ENCODE measurements at places on chromosomes 13 and 19. TPM values are rescaled to one million over a fixed set of nuclear protein-coding genes. Genes with fewer than 3 reads are reported as not detected.

DNA sequence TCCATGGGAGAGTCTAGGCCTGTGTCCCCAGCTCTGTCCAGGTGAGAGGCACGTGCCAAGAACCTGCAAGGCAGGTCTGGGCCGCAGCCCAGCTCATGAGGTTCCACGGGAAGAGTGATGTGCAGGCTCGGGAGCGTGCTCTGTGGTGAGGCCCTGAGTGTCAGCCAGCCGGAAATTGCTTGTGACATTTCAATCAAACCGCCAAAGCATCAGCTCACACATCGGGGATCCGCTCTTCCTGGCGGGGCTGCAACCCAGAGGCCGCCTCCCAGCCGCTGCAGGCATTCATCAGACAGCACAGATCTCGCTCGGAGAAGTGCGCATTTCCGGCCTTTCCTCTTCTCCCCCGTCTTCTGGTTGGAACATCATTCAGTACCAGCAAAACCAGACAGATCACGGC, 109.3 kb downstream of the KDM4B start:
- H3K4me3 ChIP-seq = no peak overlapping the region
- H3K27me3 ChIP-seq = no peaks in the 10 kb centered on the region
- no peak overlapping the region for H3K27ac ChIP-seq
- no peak for DNase-seq

- peaks cover 4% of the 10 kb centered on the region for H3K4me1 ChIP-seq
- H3K36me3 ChIP-seq = no peaks in the 10 kb centered on the region
- no peak overlapping the region for H3K27ac ChIP-seq
- DNase-seq = no peak
- no peak overlapping the region for H3K4me3 ChIP-seq
Measured at GRCh38 chr13:90447734-90448101, 899.8 kb upstream of the MIR17HG start.

DNA sequence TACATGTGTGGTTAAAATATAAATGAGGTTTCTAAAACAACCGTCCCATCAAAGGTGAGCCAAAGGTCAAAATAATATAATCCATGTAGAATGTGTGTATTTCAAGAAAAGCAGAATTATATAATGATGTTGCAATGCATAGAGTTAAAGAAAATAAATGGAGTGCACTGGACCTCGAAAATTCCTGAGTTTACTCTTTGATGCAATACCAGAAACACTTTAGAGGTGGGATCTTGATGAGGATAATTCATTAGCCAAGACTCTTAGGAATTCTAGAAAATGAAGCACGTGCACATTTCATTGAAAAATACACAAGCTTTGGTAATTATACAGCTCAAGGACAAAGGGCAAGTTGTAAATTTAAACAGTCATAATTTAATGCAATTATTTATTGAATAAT, 508.9 kb upstream of the ARGLU1 start:
- no peak overlapping the region for H3K27ac ChIP-seq
- H3K27me3 ChIP-seq = no peaks in the 10 kb centered on the region
- no peak overlapping the region for H3K4me3 ChIP-seq

- H3K36me3 ChIP-seq = peaks cover 13% of the 10 kb centered on the region
- H3K27me3 ChIP-seq = peaks cover 7% of the 10 kb centered on the region
- H3K4me3 ChIP-seq = peak overlapping the region; percentile 71
- H3K27ac ChIP-seq = peak overlapping the region; percentile 67
- DNase-seq = peak; percentile 85
Measured at GRCh38 chr19:45607071-45608029, 5.3 kb upstream of the GPR4 start.

DNA sequence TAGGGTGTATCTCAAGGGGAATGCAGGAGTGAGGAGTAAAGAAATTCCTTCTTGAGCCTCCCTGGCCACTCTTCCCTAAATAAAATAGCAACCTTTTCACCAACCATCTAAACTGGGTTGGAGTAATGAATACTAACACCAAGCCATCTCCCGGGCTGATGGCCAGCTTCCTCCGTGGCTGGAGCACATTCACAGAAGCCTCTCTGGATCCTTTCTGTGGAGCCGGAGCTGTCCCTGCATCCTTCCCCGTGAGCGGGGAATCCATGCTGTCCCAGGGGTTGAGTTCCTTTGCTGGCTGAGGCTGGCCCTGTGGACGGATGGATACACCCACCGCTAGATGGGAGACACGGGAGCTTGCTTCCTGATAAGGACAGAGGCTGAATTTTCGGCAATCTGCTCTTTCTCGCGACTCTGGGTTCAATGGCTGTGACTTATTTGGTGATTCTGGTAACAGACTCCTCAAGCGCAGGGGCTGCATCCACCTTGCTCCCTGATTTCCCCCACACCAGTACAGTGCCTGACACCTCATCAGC, 370.3 kb downstream of the ZNF536 start:
- H3K27me3 ChIP-seq = peaks cover 4% of the 10 kb centered on the region
- peaks cover 2% of the 10 kb centered on the region for H3K4me1 ChIP-seq
- no peak for DNase-seq
- no peak overlapping the region for H3K4me3 ChIP-seq

DNA sequence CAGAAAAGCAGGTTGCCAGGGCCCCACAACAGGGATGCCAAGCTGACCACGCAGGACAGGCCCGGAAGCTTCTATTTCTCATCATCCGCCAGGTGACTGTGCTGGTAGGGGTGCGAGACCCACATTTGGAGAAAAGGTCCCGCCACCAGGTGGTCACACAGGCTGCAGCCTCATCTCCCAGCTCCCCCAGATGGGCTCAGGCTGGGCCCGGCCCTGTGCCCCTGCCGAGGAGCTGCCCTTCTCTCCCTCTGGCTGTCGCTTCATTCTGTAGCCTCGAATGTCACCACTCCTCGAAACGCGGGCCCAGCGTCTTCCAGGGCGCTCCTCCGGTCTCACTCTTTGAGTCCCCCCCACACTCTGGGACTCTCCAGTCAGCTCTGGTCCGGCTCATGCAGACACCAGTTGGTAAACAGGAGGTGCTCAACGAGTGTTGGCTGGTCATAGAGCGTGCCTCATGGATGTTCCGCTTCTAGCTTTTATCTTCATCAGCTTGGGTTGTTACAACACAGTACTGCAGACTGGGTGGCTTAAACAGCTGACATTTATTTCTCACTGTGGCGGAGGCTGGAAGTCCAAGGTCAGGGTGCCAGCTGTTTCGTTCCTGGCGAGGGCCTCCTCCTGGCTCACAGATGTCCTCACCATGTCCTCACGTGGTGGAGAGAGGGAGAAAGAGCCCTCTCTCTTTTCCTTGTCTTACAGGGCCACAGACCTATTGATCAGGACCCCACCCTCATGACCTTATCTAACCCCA, 87.1 kb downstream of the TEX29 start:
- H3K36me3 ChIP-seq = no peaks in the 10 kb centered on the region
- H3K27ac ChIP-seq = no peak overlapping the region
- DNase-seq = no peak
- H3K27me3 ChIP-seq = no peaks in the 10 kb centered on the region

- no peak overlapping the region for H3K4me3 ChIP-seq
- H3K27ac ChIP-seq = no peak overlapping the region
- DNase-seq = no peak
- peaks cover 1% of the 10 kb centered on the region for H3K27me3 ChIP-seq
- H3K36me3 ChIP-seq = no peaks in the 10 kb centered on the region
Measured at GRCh38 chr13:74273581-74273980, 139.4 kb upstream of the KLF12 start.

- DNase-seq = peak; percentile 58
- no peak overlapping the region for H3K4me3 ChIP-seq
- H3K27me3 ChIP-seq = peaks cover 2% of the 10 kb centered on the region
- no peak overlapping the region for H3K27ac ChIP-seq
Measured at GRCh38 chr19:51777570-51778462, 16.8 kb downstream of the FPR2 start.

GRCh38 chr19:23403581-23404324, 8.5 kb upstream of the ZNF91 start:
- H3K36me3 ChIP-seq = peaks cover 15% of the 10 kb centered on the region
- no peaks in the 10 kb centered on the region for H3K4me1 ChIP-seq
- peaks cover 3% of the 10 kb centered on the region for H3K27me3 ChIP-seq
- H3K4me3 ChIP-seq = no peak overlapping the region

GRCh38 chr13:114068656-114069318, 63.6 kb downstream of the RASA3 start:
- peak overlapping the region; percentile 62 for H3K4me3 ChIP-seq
- DNase-seq = no peak
- H3K27me3 ChIP-seq = peaks cover 13% of the 10 kb centered on the region
- H3K36me3 ChIP-seq = peaks cover 23% of the 10 kb centered on the region

DNA sequence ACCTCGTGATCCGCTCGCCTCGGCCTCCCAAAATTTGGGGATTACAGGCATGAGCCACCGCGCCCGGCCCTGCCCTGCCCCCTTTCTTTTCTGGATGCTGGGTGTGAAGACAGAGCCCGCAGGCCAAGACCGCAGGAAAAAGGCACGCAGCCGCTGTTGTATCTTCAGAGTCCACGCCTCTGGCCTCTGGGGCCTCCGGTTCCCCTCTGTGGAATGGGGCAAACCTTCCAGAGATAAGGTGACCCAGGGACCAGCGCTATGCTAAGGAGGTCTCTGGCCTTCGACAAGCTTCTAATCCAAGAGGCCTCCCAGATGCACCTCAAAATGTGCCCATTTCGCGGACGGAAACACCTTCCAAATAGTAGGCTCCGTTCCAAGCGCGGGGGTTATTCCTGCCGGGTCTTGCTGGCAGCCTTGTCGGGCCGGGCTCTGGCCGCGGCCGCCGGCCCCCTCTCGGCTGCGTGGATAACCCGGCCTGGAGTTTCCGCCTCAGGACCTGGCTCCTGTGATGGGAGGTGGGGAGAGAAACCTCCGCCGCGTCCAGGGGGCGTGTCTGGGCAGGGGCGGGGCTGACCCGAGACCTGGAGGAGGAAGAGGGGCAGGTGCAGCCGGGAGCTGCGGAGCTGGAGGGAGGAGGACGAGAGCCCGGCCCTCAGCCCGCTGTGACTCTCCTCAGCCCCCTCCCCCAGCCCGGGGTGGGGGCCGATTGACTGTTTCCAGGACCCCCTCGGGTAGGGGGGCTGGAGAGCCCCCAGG, 13.1 kb downstream of the TJP3 start:
- H3K36me3 ChIP-seq = no peaks in the 10 kb centered on the region
- peaks cover 2% of the 10 kb centered on the region for H3K4me1 ChIP-seq
- no peak overlapping the region for H3K27ac ChIP-seq
- no peak overlapping the region for H3K4me3 ChIP-seq
- DNase-seq = peak; percentile 97

- no peak overlapping the region for H3K27ac ChIP-seq
- H3K4me3 ChIP-seq = no peak overlapping the region
- no peaks in the 10 kb centered on the region for H3K36me3 ChIP-seq
- DNase-seq = no peak
- H3K4me1 ChIP-seq = no peaks in the 10 kb centered on the region
Measured at GRCh38 chr19:10946958-10947657, 13.7 kb upstream of the SMARCA4 start.

GRCh38 chr19:17946965-17947784, 14.4 kb downstream of the CCDC124 start:
- H3K4me1 ChIP-seq = peaks cover 19% of the 10 kb centered on the region
- peak overlapping the region; percentile 65 for H3K27ac ChIP-seq
- peaks cover 8% of the 10 kb centered on the region for H3K36me3 ChIP-seq

Gene CCDC61
- 9.5 TPM for total RNA-seq

Gene KIRREL2
- 1.8 TPM for total RNA-seq

Gene IGFL3
- total RNA-seq = not detected

Gene ZNF382
- total RNA-seq = 12.5 TPM

Gene FXYD5
- 78.7 TPM for total RNA-seq

Gene PCSK4
- total RNA-seq = 8.4 TPM

Gene SLITRK5
- 0.08 TPM for total RNA-seq
